HFF-Myc (cell line): ENCODE measurements at places on chromosomes 3 and 15.

DNA sequence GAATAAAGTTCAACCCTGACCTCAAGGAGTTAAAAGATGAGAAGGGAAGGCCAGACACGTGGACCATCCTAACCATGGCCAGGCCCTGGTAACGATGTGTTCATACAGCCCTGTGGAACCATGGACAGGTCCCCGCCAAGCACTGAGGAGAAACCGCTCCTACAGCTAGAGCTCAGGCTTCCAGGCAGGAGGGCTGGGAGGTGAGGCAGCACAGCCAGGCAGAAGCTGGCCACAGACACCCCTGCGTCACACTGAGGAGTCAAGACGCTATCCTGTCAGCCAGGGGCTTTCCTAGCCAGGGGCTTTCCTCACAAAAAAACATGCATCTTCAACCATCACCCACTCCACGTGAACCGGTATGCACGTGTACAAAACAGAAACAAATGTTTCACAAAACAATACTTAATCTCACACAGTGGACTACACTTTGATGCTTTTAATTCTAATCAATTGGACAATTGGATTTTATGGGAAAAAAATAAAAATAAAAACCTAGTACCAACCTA, 73.2 kb downstream of the TBC1D2B start:
- no peak for DNase-seq

- DNase-seq: no peak
Observed at GRCh38 chr15:35312344-35312743, 227.2 kb upstream of the NANOGP8 start.

DNA sequence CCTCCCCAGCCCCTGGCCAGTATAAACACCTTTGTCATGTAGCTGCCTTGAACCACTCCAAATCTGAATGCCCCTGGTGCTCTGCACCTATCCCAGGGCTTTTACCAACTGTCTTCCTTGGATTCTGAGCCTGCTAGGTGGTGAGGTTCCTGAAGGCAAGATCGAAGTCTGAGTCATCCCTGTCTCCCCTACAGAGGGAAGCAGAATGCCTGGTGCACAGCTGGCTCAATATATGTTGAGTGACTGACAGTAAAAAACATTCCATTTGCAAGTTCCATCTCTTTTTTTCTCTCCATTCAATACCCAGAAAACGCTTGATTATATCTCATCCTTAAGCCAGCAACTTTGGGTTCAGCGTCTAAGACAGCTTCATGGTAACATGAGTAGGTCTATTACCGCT, 24.7 kb downstream of the SLC24A1 start:
- DNase-seq: no peak

GRCh38 chr15:100623301-100623700, 20.9 kb downstream of the ASB7 start:
- no peak for DNase-seq
